ENCODE measurements at places on chromosomes 12 and 14.

- no peaks in the 10 kb centered on the region for H3K27me3 ChIP-seq
- DNase-seq: no peak
- no peaks in the 10 kb centered on the region for H3K36me3 ChIP-seq
- peaks cover 6% of the 10 kb centered on the region for H3K4me1 ChIP-seq
Measured at GRCh38 chr14:50222055-50222613, 9.2 kb downstream of the SOS2 start.

DNA sequence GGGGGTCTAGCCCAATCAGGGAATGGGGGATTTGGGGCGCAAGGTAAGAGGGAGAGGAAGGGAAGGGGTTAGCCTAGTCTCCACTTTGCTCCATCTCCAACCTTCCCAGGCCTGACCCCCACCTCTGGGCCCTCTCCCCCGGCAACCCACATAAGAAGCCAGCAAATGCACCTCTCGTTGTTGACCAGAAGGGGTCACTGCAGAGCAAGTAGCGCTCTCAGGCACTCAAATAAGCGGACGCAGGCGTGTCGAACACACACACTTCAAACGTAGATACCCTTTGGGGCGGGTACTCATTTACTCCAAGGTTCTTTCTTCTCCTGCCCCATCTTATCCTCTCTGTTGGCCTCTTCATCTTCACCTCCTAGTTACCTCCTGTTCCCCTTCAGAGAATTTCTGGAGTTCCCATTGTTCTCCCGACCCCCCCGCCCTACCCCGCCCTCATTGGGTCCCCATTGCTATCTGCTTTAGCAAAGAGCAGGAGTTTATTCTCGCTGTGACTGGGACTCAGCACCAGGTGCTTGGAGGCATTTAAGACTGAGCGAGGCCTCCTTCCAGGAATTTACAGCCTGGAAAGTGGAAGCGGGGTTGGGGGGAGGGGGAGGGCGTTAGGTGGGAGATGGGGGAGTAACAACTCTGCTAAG is 1.5 kb upstream of the SRRM4 start:
- no peak for DNase-seq
- H3K27me3 ChIP-seq: no peaks in the 10 kb centered on the region
- no peak overlapping the region for H3K27ac ChIP-seq
- H3K4me3 ChIP-seq: no peak overlapping the region
- H3K4me1 ChIP-seq: no peaks in the 10 kb centered on the region
- no peaks in the 10 kb centered on the region for H3K36me3 ChIP-seq

GRCh38 chr12:29743801-29744200 is 39.9 kb downstream of the TMTC1 start:
- no peaks in the 10 kb centered on the region for H3K36me3 ChIP-seq
- H3K4me3 ChIP-seq: no peak overlapping the region
- peaks cover 3% of the 10 kb centered on the region for H3K4me1 ChIP-seq
- H3K27ac ChIP-seq: no peak overlapping the region
- no peaks in the 10 kb centered on the region for H3K27me3 ChIP-seq

- no peak overlapping the region for H3K27ac ChIP-seq
- no peak for DNase-seq
- H3K27me3 ChIP-seq: peaks cover 2% of the 10 kb centered on the region
- no peaks in the 10 kb centered on the region for H3K36me3 ChIP-seq
- no peak overlapping the region for H3K4me3 ChIP-seq
Measured at GRCh38 chr14:60487211-60487610, 1.3 kb upstream of the C14orf39 start.

DNA sequence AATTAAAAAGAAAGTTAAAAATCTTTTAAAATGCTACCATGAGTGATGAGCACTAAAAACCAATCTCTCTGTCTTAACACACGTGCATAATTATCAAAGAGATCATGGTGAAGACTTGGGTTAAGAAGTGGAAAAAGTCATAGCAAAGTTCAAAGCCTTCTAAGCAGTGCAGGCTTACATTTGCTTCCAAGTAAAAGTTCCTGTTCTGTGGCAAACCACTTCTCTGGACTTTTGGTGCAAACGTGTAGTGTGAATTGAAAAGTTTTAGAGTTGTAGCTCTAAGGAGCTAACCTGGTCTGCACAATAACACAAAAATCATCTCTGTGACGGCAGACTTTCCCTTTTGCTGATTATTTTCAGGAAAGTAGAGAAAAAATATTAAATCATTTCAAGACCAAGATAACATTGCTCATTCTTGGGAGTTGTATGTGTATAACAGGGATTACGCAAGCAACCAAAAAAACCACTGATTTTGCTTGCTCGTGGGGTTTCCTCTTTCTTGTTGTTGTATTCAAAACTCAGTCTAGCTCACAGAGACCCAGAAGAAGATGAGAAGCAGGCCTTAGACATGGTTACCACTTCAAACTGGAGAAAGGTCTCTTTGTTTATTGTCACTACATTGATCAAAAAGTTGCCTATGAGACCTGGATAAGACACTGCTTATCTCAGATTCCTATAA is 2.3 kb upstream of the GLIPR1 start:
- no peaks in the 10 kb centered on the region for H3K36me3 ChIP-seq
- no peak for DNase-seq
- H3K27me3 ChIP-seq: no peaks in the 10 kb centered on the region
- peaks cover 5% of the 10 kb centered on the region for H3K4me1 ChIP-seq
- H3K27ac ChIP-seq: no peak overlapping the region

DNA sequence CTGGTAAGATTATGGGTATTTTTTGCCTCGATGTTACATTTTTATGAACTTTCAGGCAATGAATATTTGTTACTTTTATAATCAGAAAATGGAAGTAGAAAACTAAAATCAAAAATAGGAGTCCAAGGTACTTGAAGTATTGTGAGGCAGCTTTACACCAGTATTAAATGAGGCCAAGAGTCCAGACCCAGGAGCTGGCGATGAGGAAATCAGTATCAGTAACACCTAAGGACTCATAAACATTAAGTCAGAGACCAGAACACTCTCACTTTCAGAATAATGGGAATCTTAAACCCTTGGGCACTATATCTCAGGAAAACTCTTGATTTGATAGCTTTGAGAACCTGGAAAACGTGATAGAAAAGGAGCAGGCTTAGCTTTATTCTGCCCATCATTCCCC is 208.8 kb downstream of the GXYLT1 start:
- H3K27me3 ChIP-seq: no peaks in the 10 kb centered on the region
- no peaks in the 10 kb centered on the region for H3K4me1 ChIP-seq
